PC-3 (cell line): ENCODE measurements at places on chromosomes 2 and 18.
A peak's percentile ranks its signal among the peaks of the same experiment; 100 is the strongest.

- H3K4me1 ChIP-seq = no peaks in the 10 kb centered on the region
- no peak overlapping the region for H3K4me3 ChIP-seq
- no peaks in the 10 kb centered on the region for H3K27me3 ChIP-seq
- no peaks in the 10 kb centered on the region for H3K36me3 ChIP-seq
- no peak for DNase-seq
- H3K27ac ChIP-seq = no peak overlapping the region
Observed at GRCh38 chr2:115396579-115396978, 954.1 kb downstream of the DPP10 start.

- DNase-seq = peak; percentile 51
- no peaks in the 10 kb centered on the region for H3K36me3 ChIP-seq
- H3K4me3 ChIP-seq = no peak overlapping the region
- no peaks in the 10 kb centered on the region for H3K4me1 ChIP-seq
- no peak overlapping the region for H3K27ac ChIP-seq
Observed at GRCh38 chr2:29361231-29361630, 246.0 kb downstream of the CLIP4 start.

- no peak for DNase-seq
- H3K27ac ChIP-seq = no peak overlapping the region
Observed at GRCh38 chr2:196934672-196935071, 8.2 kb upstream of the PGAP1 start.

DNA sequence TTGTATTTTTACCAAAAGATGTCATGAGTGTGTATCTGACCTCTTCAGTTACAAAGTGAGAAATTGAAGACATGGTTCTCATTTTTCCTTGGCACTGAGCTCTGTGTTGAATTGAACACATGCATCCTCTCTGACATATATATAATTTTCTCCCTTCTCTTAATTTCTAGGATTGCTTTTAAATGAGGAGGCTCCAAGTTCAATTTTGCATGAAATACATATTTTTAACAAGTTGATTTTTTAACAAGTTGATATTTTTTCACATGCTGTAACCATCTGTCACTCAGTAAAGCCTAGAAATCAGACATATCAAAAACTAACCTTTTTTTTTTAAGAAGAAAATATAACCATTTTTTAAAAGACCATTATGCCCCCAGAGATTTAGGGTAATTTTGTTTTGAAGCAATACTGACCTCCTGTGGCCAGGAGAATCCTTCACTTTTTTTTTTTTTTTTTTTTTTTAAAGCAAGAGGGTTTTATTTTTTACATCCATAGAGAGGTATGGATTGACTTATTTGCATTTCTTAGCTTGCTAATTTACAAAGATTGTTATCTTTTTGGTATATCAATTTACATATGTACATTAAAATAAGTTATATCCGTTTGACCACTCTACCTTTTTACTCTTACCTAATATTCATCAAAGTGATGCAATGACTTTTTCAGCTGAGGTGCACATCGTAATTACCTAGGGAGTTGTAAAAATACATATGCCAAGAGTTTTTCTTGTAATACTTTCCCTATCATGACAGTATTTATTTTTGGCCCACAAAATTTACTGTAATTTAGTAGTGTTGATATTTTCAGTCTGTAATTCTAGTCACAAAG lies 161.8 kb downstream of the SOCS6 start:
- no peaks in the 10 kb centered on the region for H3K27me3 ChIP-seq
- no peak overlapping the region for H3K27ac ChIP-seq
- DNase-seq = peak; percentile 29
- no peaks in the 10 kb centered on the region for H3K36me3 ChIP-seq
- no peaks in the 10 kb centered on the region for H3K4me1 ChIP-seq

DNA sequence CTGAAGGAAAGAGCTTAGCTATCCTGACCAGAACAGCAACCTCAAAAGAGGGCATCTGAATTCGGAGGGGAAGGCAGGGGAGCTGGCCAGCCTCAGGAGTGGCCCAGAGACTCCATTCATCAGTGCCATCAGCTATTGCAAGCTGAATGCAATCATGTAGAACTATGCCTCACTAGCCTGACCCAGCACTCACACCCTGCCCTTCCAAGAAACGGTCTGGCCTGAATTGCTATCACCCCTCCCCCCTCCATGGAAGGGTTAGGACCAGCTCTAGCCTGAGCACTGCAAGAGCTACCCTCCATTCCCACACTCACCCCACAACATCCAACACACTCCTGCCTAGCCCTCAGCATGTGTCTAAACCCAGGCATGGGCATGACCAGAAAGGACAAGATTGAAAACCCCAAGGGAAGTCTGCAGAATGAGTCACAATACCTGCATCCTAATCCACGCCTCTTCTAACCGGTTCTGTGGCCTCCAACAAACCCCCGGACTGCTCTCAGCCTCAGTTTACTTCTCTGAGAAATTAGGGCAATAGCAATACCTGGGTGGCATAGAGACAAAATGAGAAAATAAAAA lies 120.3 kb downstream of the BCL11A start:
- H3K4me3 ChIP-seq = 0 out of 2 replicates have a peak overlapping the region, but pooled peaks have one; percentile 19
- no peaks in the 10 kb centered on the region for H3K36me3 ChIP-seq
- peak overlapping the region; percentile 86 for H3K27ac ChIP-seq
